Stimulated activated CD4-positive, alpha-beta T cell treated with anti-CD3 and anti-CD28 coated beads, Interleukin-1b, Interleukin-23, amount 100 ng/mL, for 1 hour (primary cell): ENCODE measurements at places on chromosomes 7 and 10.

GRCh38 chr10:104146882-104147281, 24.9 kb downstream of the SFR1 start:
- no peak for DNase-seq

DNA sequence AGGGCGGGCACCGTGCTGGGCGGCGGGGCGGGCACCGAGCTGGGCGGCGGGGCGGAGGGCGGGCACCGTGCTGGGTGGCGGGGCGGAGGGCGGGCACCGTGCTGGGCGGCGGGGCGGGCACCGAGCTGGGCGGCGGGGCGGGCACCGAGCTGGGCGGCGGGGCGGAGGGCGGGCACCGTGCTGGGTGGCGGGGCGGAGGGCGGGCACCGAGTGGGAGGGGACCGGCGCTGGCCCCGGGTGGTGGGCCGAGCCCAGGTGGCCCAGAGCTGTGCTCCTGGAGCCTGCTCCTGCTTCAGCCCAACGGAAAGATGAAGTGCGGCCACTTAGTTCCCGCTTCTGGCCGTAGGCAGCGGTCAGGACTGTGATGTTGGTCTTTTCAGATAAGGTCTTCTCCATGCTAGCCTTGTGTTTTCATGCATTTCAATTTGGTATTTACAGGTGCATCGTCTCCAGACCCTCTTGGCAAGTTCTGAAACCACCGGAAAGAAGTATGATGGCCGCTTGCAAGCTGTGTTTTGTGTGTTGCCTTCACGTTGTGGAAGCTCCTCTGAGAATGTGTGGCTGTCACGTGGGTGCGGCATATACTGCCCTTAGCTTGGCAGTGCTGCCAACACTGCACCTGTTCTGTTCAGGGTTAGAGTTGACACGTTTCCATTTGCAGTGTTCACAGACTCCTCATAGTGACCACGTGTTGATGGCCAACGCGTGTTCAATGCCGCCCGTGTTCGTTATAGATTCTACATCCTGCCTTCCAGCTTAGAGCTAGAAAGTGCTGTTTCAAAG, 25.2 kb downstream of the IQCE start:
- no peak for DNase-seq

DNA sequence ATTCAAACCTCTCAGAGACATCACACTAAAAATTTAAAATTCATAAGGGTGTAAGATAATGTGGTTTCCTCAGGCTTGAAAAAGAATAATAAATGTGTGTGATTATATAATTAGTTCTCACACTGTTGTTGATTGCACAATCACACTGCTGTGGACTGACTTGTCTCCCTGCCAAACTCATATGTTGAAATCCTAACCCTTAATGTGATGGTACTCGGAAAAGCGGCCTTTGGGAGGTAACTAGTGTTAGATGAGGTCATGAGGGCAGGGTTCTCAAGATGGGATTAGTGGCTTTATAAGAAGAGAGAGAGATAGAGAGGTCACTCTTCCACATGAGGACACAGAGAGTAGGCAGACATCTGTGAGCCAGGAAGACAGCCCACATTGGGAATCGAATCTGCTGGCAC, 128.5 kb upstream of the COL1A2 start:
- no peak for DNase-seq

- no peak for DNase-seq
These were observed 65.9 kb upstream of the TCF7L2 start for GRCh38 chr10:112884179-112884504.

DNA sequence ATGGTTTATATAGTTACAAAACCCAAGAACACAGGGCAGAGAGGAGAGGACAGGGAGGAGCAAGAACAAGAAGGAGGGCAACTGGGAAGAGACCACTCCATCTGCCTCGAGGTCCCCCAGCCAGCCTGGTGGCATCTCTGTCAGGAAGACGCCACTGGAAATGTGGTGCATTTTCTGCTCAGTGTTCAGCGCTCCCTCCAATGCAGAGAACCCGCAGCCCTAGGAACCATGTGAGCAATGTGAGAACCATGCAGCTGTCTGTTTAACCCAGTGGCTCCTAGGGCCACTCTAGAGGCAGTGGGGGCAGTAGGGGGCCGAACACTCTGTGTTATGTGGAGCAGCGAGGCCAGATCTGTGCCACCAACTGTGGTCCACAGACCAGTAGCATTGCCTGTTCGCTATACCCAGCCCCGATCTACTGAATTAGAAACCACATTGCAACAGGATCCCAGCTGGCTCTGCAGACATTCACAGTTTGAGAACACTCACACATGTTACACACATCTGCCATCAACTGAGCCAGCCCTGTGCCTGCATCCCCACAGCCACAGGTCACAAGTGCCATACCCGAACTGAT, 110.2 kb downstream of the CPXM2 start:
- no peak for DNase-seq

DNA sequence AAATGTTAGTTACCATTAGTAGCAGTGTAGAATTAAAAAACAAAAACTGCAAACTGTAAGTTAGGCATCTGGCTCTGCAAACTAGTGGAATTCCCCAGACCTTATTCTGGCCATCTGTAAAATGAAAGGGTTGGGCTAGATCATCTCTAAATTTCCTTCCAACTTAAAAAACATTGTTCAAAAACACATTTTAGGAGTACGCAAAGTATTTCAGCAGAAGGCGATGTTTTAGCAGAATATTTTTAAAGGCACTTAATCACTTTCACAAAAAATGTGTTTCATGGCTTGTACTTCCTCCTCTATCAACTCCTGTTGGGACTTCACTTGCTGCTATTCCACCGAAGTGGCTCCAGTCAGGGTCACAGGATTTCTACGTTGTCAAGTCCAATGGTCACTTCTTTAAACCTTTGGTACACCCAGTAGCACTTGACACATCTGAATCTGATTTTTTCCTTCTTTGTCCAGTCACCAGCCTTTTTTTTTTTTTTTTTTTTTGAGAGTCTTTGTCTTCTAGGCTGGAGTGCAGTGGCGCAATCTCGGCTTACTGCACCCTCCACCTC, 169.0 kb downstream of the AHR start:
- DNase-seq: no peak

DNA sequence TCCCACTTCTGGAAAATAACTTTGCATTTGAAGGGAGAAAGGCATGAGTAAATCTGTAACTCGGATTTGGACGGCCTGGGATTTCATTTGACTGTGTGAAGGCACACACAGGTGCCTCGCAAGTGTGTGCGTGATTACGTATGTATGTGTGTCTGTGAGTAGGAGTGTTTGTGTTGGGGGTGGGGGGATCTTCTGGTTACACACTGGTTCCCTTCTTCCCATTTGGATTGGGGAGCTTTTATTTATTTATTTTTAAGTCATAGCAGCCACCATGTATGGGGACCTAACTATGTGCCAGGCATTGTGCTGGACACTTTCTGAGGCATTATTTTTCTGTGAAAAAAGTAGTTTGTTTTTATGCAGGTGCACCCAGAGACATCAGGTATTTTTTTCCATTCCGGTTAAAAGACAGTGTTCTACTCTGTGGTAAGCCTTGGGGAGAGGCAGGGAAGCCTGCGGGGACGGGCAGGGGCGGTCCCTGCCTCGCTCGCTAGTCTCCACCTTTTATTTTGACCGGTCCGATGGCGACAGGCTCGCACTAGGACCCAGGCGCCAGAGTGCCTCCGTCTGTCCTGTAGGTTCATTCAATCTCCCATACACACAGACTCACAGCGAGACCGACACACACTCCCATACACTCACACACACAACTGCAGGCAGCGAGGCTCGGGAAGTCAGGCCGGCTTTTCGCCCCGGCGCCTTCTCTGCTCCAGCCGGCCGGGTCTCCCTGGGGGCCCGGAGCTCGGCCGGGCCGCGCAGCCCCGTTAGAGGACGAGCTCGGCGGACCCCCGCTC, at the start of gene MXI1:
MXI1 (plus strand) TSS at position 595 of the 794 bp plus-strand sequence. CDS start 204 bp downstream, outside the sequence.
- no peak for DNase-seq

DNA sequence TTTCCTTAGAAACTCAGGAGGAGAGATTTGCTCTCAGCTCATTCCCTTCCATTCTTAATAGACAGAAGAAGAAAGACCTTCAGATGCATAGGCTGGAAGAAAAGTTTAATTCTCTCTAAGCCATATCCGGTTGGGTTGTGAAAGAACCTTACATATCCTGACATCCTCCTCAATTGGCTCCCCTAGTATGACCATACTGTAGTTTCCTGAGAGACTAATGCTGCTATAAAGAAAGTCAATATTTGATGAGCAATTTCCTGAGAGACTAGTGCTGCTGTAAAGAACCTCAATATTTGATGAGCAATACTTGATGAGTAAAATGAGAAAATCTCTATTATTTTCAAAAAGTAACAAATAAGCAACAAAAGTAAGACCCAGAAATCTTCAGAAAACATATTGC, 888.5 kb upstream of the SORCS1 start:
- DNase-seq: no peak

- no peak for DNase-seq
These were observed 26.8 kb downstream of the FRMPD2 start for GRCh38 chr10:48247680-48248079.

- DNase-seq: no peak
These were observed 1024.8 kb downstream of the LRMDA start for GRCh38 chr10:76456197-76456596.

DNA sequence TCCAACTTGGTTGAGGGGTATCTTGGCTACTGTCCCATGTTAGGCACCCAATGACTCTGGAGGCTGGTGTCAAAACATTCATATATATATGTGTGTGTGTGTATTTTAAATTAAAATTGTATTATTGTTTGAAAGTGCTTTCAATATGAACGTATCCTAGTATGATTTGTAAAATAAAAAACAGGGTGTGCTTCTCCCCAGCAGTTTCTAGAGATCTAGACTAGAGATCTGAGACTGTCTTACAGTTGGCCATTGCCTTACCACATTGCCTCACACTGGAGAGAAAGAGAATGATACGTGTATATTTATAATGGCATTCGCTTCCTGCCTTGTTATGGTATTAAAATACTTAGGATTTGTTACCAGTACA, 1.2 kb downstream of the BAG3 start:
- DNase-seq: no peak

DNA sequence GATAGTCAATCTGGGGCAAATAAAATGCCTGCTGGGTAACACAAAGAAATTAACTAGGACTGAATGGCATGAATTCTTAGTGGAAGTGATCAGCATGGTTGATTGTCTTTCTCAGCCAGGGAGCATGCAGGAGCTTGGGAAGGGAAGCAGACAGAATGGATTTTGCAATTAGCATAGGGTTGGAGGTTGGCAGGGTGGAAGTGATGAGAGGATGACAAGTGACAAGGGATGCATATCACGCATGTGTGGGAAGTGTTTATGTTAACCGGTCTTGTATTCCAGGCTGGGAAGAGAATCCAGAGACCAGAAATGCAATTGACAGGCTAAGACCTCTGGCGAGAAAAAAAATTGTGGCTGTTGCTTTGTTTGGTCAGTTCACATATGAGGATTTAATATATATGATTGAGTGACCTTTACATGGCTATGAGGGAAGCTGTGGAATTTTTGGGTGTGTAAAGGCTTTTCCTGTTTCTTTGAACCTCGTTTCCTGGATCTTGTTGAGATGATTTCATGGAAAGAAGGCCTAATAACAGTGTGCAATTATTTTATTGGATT, 8.3 kb downstream of the MDFIC start:
- DNase-seq: no peak

DNA sequence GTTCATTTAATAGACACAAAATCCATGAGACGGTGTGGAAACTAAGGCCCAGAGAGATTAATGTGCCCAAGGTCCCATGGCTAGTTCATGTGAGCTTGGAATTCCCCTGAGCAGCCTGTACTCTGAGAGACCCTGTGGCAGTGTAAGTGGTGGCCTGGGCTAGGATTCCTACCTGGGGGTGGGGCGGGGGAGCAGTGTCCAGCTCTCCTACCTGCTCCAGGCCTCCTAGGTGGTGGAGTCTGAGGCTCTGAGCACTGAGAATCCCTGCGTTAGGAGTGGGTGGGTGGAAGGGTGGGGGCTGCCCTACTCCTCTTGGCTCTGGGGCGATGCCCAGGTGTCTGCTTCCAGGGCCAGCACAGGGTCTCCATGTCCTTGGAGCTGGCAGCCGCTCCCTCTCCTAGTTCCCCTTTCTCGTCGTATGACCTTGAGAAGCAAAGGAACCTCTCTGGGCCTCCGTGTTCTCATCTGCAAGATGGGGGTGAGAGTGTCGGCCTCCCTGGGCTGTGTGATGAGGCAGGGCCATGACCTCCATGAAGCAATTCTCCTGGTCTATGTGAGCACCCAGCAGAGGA, 2.5 kb downstream of the SNCG start:
- DNase-seq: no peak

- no peak for DNase-seq
These were observed 106.0 kb downstream of the BMS1 start for GRCh38 chr10:42888504-42889095.

- DNase-seq: no peak
These were observed 66.0 kb downstream of the ANLN start for GRCh38 chr7:36455646-36456045.

- no peak for DNase-seq
These were observed 6.9 kb downstream of the CPA4 start for GRCh38 chr7:130299866-130300265.

DNA sequence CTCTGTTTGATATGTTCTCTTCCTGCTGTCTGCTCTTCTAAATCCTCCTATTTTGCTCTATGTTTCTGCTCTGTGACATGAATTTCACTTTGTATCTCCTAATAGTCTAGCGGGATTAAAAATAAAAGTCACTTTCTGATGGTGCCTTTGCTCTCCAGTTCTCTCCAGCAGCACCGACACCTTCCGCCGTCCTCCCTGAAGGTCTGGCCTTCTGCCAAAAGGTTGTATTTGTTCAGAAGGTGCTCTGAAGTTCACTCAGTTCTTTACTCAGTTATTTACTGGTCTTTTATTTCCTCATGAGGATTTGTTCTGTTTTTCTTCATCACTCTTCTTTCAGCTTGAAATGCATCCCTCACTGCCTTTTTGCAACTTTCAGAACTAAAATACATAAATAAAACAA, 11.2 kb upstream of the EPHA1 start:
- no peak for DNase-seq

DNA sequence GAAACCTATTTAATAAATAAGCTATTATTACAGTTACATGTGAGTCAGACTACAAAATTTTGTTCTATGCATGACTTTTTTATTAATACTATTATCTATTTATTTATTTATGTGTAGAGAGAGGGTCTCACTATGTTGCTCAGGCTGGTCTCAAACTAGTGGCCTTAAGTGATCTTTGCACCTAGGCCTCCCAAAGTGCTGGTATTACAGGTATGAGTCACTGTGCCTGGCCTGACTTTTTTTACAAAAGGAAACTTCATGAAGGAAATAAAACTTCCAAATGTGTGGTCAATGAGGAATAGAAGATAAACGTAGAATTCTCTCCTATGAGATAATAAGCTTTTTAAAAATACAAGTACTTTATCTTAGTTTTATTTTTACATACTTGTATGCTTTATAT, 19.0 kb downstream of the COL28A1 start:
- no peak for DNase-seq

GRCh38 chr7:25857376-25858067, 294.5 kb upstream of the NFE2L3 start:
- no peak for DNase-seq

GRCh38 chr7:24713039-24713793, 44.0 kb downstream of the GSDME start:
- no peak for DNase-seq
